Ovary (tissue), 10 donors: ENCODE measurements at places on chromosomes 2 and 18. TPM values are rescaled to one million over a fixed set of nuclear protein-coding genes. Genes with fewer than 3 reads are reported as not detected.

- H3K4me1 ChIP-seq, result peaks cover 10% of the 10 kb centered on the region
- peak; percentile 75 for DNase-seq
- H3K36me3 ChIP-seq, result no peaks in the 10 kb centered on the region
- H3K27ac ChIP-seq, result no peak overlapping the region
- H3K27me3 ChIP-seq, result peaks cover 10% of the 10 kb centered on the region
- H3K4me3 ChIP-seq, result no peak overlapping the region
Observed at GRCh38 chr2:73291093-73291460, 2.3 kb downstream of the EGR4 start.

DNA sequence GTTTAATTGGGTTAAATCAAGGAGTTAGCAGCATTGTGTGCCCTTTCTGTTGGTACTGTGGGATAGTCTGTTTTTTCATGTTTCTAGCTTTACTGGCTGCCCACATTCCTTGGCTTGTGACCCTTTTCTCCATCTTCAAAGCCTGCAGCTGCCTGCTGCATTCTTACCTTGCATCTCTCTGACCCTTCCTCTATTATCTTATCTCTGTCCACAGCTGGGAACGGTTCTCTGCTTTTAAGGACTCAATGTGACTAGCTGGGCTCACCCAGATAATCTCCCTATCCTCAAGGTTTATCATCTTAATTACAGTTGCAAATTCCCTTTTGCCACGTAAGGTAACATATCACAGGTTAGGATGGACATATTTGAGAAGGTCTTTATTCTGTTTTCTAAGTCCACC lies 199.7 kb downstream of the KCNS3 start:
- H3K4me3 ChIP-seq, result no peak overlapping the region
- no peak for DNase-seq
- H3K36me3 ChIP-seq, result no peaks in the 10 kb centered on the region
- no peaks in the 10 kb centered on the region for H3K27me3 ChIP-seq
- H3K27ac ChIP-seq, result no peak overlapping the region

DNA sequence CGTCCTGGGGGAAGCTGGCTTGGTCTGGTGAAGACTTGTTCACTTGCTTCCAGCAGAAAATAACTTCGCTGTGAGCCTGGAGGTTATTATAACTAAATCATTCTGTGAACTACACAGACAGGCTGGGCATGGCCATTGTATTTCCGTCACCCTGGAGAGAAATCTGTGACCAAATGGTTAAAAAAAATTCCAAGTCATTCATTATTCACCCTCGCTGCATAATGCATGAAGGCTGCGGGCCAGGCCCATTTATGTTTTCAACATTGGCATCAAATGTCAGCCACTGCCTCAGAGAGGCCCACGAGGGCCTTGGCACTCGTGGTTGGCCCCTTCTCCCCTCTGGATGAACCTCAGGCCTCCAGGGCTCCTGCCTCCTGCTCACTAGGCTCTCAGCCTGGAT lies 57.7 kb downstream of the RRM2 start:
- no peak overlapping the region for H3K27ac ChIP-seq
- no peaks in the 10 kb centered on the region for H3K27me3 ChIP-seq
- no peaks in the 10 kb centered on the region for H3K4me1 ChIP-seq
- no peak for DNase-seq
- no peak overlapping the region for H3K4me3 ChIP-seq

GRCh38 chr18:26579941-26580618 lies 31.7 kb upstream of the KCTD1 start:
- H3K4me3 ChIP-seq, result no peak overlapping the region
- H3K36me3 ChIP-seq, result no peaks in the 10 kb centered on the region
- H3K27ac ChIP-seq, result no peak overlapping the region
- H3K27me3 ChIP-seq, result no peaks in the 10 kb centered on the region

DNA sequence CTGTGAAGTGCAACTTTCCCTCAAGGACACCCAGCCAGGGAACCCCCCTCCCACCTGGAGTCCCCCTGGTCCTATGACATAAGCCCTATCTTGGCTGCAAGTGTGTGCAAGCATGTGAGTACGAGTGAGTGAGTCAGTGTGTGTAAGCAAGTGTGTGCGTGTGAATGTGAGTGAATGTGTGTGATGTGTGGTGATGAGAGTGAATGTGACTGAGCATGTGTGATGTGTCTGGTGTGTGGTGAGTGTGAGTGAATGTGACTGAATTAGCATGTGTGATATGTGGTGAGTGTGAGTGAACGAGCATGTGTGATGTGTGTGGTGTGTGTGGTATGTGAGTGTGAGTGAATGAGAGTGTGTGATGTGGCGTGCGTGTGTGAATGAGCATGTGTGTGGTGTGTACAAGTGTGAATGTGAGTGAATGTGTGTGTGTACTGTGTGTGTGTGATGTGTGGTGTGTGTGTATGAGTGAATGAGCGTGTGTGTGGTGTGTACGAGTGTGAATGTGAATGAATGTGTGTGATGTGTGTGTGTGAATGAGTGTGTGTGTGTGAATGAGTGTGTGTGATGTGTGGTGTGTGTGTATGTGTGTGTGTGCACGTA lies 68.8 kb upstream of the SMAD7 start:
- no peak overlapping the region for H3K27ac ChIP-seq
- H3K4me1 ChIP-seq, result peaks cover 6% of the 10 kb centered on the region

GRCh38 chr18:50797142-50797541 lies 22.7 kb downstream of the MRO start:
- no peak for DNase-seq
- no peaks in the 10 kb centered on the region for H3K4me1 ChIP-seq
- no peaks in the 10 kb centered on the region for H3K27me3 ChIP-seq
- H3K36me3 ChIP-seq, result no peaks in the 10 kb centered on the region

DNA sequence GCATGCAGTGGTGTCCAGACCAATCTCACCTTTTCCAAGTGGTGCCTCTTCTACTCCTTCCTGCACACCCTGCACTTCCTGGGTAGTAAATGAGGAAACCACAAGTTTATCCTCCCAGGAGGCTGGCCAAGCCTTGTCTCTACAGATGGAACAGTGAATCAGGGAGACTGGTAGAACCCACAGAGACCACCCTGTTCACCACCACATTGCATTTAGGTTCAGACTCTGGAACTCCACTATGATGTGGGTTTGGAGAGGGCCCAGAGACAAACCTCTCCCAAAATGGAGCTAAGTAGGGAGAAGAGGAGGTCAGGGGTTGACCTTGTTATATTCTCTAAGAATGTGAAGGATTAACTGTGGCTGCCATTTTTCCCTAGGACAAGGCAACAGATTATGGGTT lies 102.8 kb upstream of the FZD7 start:
- no peaks in the 10 kb centered on the region for H3K4me1 ChIP-seq
- H3K27ac ChIP-seq, result no peak overlapping the region
- no peaks in the 10 kb centered on the region for H3K36me3 ChIP-seq
- no peaks in the 10 kb centered on the region for H3K27me3 ChIP-seq

DNA sequence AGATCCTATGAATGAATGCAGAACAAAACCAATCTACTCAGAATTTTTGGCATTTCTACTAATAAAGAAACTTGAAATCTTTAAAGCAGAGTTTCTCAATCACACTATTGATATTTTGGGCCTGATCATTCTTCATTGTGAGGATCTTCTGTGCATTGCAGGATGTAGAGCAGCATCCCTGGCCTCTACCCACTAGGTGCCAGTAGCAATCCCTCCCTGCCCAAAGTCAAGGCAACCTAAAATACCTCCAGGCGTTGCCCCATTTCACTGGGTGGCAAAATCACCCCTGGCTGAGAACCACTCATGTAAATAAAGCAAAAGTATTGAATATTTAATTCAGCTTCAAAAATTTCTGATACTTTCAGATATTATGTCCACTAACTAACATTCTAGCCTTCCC lies 213.0 kb downstream of the SP3 start:
- no peaks in the 10 kb centered on the region for H3K27me3 ChIP-seq
- H3K36me3 ChIP-seq, result no peaks in the 10 kb centered on the region
- H3K4me1 ChIP-seq, result no peaks in the 10 kb centered on the region

DNA sequence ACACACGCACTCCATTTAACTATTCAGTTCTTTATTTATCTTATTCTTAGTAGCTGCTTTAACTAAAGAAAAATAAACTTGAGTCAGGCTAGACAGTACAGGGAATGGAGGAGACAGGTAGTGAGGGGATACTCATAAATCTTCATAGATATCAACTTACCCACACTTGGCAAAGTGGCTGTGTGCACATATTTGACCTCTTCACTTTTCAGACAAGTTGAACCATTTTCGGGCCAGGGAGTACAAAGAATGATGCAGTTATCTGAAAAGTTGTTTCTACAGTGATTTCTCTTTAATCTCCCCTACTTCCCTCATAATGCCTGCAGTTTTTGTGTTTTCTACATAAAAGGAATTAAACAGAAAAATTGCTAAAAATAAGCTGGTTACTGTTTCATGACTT lies 307.5 kb downstream of the GULP1 start:
- H3K27ac ChIP-seq, result no peak overlapping the region
- no peak overlapping the region for H3K4me3 ChIP-seq
- no peaks in the 10 kb centered on the region for H3K36me3 ChIP-seq
- DNase-seq, result no peak
- no peaks in the 10 kb centered on the region for H3K27me3 ChIP-seq

DNA sequence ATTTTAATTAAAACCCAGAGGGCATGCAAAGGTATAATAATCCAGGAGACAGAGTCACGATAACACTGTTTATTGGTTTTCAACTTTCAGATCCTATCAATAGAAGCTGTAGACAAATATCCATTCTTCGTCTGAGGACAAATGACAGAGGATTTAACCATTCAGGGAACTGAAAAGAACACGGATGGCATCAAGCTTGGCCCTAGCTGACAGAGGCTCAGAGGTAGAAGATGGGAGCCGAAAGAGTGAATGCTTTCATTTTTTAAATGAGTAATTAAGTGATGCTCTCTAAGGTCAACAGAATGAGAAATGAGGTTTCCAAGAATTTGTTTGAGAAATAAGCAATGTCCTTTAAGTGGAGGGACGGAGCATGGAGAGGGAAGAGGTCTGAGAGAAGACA lies 62.1 kb downstream of the BCL2 start:
- H3K4me1 ChIP-seq, result peaks cover 10% of the 10 kb centered on the region
- no peak overlapping the region for H3K27ac ChIP-seq
- H3K36me3 ChIP-seq, result no peaks in the 10 kb centered on the region
- no peaks in the 10 kb centered on the region for H3K27me3 ChIP-seq
- no peak overlapping the region for H3K4me3 ChIP-seq
- no peak for DNase-seq

DNA sequence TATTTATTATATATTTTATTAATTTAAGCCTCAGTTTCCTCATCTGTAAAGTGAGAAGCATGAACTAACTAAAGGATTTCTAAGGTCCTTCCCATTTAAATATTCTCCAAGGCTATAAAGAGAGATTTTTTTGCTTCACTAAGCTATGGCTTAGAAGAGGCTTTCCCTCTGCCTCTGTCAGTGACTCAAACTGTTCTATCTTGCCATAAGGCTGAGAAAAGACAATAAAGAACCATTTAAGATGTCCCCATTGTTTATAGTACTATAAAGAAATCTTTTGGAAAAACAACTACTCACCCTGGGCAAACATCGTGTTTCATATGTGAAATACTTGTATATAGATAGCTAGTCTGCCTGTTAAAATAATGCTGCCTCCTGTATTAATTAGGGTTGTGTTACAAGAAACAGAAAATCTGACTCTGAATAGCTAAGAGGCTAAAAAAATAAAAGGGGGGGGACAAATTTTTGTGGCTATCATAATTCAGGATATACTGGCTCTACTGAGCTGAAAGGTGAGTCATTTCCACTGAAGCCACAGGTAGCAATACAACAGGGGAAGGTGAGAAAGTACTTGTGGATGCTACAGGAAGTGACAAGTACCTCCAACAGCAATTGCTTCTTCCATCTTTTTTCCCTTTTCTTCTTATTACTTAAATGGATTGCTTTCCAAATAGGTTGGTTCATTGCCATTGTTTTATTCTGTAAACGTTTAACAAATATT lies 25.4 kb downstream of the EPHA4 start:
- H3K27me3 ChIP-seq, result no peaks in the 10 kb centered on the region
- H3K36me3 ChIP-seq, result no peaks in the 10 kb centered on the region
- no peak overlapping the region for H3K27ac ChIP-seq
- no peaks in the 10 kb centered on the region for H3K4me1 ChIP-seq

DNA sequence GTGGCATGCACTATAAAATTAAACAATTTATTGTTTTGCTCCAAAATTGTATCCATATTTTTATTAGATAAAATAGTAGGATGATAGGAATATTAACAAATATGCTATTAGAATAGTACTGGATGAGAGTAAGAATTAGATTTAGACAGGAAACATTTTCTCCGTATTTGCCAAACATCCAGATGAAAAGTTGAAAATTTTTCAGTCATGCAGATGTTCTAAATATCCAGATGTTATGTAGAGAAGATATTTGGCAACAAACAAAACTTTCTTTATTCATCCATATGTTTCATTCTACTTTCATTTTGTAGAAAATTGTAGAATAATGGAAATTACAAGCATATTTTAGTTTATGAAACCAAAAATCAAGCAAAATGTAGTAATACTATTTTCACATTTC lies 45.2 kb upstream of the NEUROD1 start:
- no peaks in the 10 kb centered on the region for H3K27me3 ChIP-seq
- no peak overlapping the region for H3K27ac ChIP-seq
- DNase-seq, result no peak
- no peak overlapping the region for H3K4me3 ChIP-seq

DNA sequence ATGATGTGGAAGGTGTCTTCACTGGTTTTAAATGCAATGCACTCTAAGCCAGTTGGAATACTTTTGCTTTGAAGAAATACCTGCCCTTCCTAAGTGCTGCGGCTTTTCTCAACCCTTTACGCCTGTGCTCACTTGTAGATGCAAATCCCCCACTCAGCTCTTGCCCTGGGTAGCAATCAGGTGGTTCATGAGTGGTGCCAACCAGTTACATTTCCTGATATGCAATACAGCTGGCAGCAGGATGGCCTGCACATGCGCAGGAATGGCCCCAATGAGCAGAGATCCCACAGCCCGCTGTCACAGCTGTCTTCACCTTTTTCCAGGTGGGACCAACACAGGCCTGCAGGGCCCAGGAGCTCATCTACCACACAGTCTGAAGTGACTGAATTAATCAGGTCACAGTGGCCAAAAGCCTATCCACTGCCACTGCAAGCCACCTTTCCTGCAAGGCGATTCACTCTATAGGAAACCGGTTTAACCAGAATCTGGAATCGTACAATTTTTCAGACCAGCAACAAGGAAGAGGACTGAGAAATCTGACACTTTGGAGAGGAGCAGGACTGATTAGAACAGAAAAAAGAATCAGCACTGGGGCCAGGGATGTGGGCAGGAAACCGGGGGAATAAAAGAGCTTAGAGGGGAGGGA lies 247.8 kb downstream of the MYT1L start:
- no peaks in the 10 kb centered on the region for H3K27me3 ChIP-seq
- no peaks in the 10 kb centered on the region for H3K4me1 ChIP-seq
- DNase-seq, result no peak
- H3K27ac ChIP-seq, result no peak overlapping the region

ZNF521 gene
- 44.5 TPM for total RNA-seq

SPHKAP gene
- 0.34 TPM for total RNA-seq

DIS3L2 gene
- total RNA-seq, result 38.8 TPM

OTOF gene
- 0.37 TPM for total RNA-seq

CNTNAP5 gene
- not detected for total RNA-seq

GNLY gene
- total RNA-seq, result 0.98 TPM
